Activated CD8-positive, alpha-beta memory T cell treated with anti-CD3 and anti-CD28 coated beads, Interleukin-2, amount 10 ng/mL, durations not matched to agents 7 days and 5 days (primary cell): ENCODE measurements at places on chromosomes 2 and 18.

- no peak for DNase-seq
Measured at GRCh38 chr2:137192366-137193310, 427.3 kb downstream of the THSD7B start.

DNA sequence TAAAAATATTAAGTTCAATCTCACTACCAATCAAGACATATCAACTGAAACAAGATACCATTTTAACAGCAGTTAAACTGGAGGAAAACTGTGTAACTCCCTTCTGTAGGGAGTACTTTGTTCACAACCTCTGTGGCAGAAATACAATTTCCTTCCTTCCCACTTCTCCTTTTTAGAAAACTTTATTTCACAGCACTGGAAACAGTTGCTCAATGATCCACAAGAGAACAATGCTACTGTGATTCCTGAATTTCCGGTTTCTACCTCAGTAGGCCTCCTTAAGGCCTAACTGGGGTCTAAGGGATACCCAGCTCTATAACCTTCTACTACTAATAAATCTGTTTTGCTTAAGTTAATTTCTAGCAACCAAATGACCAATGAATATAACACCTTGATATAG, 14.1 kb downstream of the TLK1 start:
- DNase-seq, result no peak

- DNase-seq, result no peak
Measured at GRCh38 chr2:13480057-13480456, 763.3 kb downstream of the TRIB2 start.

DNA sequence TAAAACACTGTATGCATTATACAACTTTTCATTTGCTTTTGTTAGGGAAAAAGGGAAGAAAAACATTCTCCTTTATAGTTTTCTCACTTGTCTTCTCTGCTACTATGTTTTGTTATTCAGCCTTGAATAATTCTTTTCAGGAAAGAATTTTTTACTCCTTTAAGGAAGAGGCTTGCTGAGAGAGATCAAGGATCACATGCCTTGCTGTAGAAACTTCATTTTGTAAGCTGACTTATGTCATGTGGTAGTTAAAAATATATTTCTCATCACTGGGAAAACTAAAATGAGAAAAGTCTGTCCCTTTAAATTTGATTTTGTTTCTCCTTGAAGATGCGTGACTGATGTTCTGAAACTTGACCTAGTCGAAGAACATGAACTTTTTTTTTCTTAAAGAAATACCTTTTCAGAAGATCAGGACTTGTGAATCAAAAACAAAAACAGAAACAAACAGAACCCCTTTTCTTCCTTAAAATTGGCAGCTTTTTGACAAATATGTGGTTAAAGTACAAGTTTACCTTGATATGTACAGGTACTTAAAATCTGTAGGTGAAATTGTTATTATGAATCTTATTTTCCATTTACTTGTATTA, 145.1 kb downstream of the COMMD1 start:
- no peak for DNase-seq

DNA sequence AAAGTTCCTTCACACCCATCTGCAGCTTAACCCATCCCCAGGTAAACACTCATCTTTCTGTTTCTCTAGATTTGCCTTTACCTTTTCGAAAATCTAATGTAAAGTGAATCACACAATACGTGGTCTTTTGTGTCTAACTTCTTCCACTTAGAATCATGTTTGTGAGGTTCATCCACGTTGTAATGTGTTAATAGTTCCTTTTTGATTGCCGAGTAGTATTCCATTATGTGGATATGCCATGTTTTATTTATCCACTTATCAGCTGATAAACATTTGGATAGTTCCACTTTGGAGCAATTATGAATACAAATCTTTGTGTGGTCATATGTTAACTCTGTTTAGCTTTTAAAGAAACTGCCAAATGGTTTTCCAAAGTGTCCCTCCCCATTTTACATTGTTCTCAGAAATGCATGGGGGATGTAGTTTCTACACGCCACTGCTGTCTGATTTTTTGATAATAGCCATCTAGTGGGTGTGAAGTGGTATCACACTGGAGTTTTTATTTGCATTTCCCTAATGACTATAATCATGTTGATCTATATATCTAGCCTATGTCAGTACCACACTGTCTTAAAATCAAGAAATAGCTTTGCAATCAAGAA, 22.3 kb downstream of the PECR start:
- DNase-seq, result no peak

GRCh38 chr2:233334915-233335314, 19.4 kb upstream of the DGKD start:
- no peak for DNase-seq
